ENCODE measurements at places on chromosomes 5 and 9.

- DNase-seq = no peak
These were observed 182.9 kb upstream of the TNC start for GRCh38 chr9:115300874-115301273.

- DNase-seq = no peak
These were observed 135.1 kb downstream of the RPS23 start for GRCh38 chr5:82142928-82143577.

- DNase-seq = no peak
These were observed 321.7 kb downstream of the SH3GL2 start for GRCh38 chr9:17900606-17901005.

DNA sequence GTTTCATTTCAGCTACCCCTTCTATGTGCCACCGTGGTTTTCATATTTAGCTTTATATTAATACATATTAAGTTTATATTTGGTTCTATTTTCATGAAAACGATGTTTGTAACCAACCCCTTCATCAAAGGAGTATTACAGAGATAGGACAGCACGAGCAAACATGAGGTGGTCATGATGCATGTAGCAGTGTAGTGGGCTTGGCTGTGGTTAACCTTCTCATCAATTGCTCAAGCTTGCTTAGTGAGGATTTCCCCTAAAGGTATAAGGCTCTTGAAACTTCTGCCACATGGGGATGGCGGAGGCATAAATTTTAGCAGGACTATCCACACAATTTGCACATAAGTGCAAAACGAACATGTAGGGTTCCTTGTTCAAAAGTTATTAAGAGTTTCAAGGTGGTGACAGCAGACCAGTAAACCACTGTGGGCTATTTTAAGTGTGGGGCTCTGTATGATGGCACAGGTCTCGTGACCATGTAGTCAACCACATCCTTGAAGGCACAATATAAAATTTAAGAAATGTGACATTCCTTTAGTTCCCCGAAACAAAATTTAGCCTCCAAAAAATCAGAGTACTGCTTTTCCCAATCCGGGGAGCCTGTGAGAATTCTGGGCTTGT lies 24.8 kb downstream of the TMEM174 start:
- DNase-seq = no peak

GRCh38 chr9:89670114-89670513 lies 65.3 kb downstream of the GADD45G start:
- DNase-seq = no peak

DNA sequence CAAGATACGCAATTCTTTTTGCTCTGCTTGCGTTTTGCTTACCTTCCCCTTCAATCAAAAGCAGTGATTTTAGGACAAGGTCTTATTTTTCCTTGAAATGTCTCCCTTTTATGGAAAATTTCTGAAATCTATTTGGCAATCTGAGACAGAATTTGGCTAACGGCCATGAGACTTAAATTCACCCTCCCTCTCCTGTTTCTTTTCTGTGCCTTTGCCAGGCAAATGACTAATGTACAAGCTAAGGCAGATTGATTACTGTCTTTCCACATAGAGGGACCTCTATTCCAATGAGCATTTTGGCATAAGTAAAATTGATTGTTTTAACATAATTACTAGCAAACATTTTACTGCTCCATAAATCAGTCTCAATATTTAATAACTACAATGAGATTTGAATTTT lies 31.7 kb downstream of the FAM81B start:
- DNase-seq = no peak

- DNase-seq = no peak
These were observed 145.7 kb upstream of the KLF4 start for GRCh38 chr9:107635101-107635802.

DNA sequence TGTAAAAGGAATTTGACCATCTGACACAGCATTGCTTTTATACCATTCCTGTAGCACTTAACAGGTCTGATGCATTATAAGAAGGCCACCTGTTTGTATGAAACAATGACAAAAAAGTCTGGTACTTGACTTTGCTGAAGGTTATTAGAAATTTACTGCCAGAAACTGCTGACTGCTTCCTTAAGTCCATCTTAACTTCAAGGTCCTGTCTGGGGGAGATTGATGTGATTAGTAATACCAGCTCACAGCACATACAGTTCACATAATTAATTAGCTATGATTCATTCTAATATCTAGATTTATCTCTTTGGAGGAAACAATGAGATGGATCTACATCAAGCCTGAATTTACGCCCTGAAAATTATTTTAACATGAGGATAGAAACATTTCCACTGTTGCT lies 49.6 kb upstream of the TEK start:
- no peak for DNase-seq

DNA sequence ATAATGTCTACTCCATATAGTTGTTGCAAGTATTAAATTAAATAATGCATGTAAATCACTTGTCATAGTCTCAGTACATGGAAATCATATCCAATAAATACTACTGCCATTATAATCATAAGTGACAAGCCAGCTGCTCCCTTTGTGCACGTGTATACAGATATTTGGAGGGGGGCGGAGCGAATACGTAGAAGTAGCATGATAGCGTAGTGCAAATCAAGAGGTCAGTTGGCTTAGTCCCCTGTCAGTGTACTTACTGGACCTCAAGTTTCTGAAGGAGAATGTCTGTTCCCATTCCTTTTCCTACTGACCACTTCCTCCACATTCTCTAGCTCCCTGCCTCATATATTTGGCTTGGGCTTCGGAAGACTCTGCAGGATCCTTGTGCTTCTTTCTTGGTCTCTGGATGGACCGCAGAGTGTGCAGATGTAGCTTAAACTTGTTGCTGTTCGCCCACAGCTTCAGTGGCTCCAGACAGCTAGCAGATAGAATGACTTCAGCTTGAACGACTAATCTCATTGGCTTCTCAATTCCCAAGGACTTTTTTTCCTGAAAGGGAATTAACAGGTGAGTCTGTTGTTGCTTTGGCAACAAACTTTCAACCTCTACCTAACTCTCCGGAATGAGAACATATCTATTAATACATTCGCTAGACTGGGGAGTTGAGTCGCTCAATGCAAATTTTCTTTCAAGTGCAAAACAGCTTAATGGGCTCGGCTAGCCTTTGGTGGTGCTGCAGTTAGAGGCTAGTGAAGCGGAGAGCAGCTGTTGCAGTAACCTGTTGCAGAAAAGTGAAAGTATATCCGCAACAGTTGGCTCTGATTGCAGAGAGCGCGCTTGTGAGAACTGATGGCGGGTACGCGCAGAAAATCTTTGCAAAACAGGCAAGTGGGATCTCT lies at the start of gene PCDHB1:
PCDHB1 (plus strand) TSS at position 753 of the 899 bp plus-strand sequence; CDS start at position 850, 97 bp downstream.
- DNase-seq = peak; percentile 15

GRCh38 chr9:137809040-137809576 lies 68.5 kb upstream of the CACNA1B start:
- DNase-seq = no peak

DNA sequence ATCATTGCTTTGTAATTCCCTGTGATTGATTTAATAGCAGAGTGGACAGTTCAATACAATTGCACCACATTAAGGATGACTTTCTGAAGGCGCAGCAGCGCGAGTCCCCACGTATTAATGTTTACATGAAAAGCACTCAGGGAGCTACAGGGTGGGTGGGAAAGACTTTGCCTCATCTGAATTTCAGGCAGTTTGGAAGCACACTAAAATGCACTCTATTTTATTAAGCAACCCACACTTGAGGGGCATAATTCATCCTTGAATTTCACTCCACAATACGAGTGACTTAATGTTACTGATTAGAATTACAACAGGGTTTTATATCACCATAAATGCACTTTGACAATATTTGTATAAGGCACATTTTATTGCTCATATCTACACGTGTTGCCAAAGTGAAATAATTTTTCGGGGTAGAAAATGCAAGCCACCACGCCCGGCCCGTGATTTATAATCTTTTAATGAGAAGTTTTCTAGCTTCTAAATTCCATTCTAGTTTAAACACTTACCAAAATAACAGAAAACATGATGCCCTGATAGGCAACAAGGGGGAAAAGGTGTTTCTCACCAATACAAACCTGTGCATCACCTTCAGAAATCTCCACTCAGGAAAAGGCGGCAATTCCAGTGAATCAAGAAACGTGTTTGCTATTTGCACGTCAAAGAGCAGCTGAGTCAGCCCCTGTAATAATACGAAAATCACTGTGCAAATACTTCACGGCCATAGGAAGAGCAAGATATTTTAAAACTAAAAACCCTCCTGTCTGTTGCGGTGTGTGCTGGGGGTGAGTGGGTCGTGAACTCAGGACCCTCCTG lies 40.5 kb downstream of the IRX4 start:
- no peak for DNase-seq

DNA sequence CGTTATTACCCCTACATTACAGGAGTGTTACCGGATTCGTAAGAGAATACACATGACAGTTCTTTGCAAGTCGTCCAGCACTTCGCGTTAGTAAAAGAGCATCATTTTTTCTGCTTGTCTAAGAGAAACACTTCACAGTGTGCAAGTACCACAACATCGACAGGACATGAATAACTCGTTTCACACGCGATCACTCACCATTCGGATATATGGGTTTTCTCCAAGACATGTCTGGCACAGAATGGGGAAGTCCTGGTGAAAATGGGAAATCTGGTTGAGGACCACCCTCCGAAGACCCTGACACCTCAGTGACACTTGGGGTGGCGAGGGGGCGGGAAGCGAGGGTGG lies 642 bp downstream of the RBM22 start:
- no peak for DNase-seq

DNA sequence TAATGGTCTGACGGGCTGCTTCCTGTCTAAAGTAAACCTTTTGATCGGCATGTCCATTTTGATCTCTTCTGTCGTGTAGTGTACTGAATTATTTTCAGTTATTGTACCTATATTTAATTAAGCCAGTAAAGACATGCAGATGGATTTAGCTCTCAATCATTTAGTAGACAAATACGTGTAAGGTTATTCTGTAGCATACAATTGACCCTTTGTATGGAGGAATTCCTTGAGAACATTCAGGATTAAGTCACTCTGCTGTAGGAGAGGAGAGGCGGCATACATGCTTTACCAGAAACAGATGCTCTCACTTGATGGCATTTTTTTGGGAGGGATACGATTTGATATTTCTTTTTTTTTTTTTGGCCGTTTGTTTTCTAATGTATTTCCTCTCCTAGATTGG lies 141.0 kb downstream of the PBX3 start:
- DNase-seq = no peak

- no peak for DNase-seq
These were observed 70.8 kb downstream of the FBXO38 start for GRCh38 chr5:148454576-148454975.

DNA sequence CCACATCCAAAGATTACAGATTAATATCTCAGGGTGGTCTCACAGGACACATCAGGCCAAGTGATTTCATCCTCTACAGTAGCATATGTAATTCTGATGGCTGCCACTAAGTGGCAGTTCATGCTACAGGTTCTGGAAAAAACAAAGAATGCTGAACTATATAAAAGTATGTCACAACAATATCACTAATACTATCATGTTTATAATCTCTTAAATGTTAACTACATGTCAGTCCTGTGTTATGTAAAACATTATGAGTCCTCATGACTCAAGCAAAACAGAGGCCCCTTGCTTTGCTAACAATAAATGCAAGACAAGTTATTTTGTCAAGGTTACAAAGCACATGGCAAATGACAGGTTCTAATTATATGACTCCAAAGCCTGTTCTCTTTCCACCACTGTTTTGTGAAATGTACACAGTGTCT lies 233.2 kb downstream of the FBXL17 start:
- no peak for DNase-seq

DNA sequence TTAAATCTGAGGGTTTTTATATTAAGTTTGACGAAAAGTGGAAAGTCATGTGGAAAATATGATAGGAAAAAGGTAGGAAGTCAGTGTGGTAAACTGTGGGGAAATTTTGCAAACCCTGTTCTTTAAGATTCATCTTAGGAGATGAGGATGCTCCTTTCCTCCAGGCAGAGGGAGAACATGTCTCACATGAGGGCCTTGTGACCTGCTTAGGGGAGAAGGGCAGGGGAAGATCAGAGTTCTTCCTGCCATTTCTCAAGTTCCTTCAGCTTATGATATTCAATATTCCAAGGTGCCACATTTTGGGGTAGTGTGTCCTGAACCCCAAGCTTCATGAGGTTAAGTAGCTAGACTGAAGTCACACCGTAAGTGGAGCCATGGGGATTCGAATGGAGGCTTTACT lies 53.7 kb downstream of the MAPKAP1 start:
- no peak for DNase-seq

DNA sequence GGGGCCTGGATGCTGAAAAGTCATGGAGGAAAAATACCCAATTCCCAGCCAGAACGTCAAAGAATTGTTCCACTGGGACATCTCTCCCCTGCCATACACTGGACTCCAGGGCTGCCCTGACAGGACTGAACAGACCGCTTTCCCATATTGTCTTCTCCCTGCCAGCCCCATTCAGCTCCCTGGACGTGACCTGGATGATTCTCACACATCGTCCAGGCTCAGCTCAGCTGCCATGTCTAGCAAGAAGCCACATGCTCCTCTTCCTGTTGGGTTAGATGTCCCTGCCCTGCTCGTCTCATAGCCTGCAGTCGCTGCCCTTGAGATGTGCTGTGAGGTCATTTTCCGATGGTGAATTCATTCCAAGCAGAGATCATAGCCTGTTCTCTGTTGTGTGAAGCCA lies 37.4 kb downstream of the FOXI1 start:
- DNase-seq = no peak

GRCh38 chr5:163410505-163410904 lies 26.9 kb upstream of the CCNG1 start:
- DNase-seq = no peak

DNA sequence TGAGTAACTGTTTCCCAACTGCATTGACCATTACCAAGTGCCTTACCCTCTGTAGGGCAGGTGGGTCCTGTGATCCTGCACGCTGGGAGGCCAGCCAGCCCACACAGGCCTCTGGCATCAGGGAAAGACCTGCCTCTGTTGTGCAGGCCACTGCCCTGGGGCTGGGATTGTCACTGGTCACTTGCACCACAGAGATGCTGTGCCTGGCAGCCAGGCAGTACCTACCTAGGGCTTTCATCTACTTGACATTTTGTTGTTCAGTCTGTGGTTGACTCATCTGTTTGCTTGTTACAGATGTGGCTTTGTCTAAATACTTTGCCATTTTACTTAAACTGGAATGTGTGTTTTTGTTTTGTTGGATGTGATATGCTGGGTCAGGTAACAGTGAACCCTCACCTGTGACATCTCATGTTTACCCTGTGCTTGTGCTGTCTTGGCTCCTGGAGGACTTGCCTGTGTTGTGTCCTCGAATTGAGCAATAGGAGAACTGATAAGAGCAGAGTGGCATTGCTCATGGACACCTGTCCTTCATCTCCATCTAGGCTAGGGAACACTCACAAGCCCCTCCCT lies 32.8 kb downstream of the SECISBP2 start:
- DNase-seq = no peak

DNA sequence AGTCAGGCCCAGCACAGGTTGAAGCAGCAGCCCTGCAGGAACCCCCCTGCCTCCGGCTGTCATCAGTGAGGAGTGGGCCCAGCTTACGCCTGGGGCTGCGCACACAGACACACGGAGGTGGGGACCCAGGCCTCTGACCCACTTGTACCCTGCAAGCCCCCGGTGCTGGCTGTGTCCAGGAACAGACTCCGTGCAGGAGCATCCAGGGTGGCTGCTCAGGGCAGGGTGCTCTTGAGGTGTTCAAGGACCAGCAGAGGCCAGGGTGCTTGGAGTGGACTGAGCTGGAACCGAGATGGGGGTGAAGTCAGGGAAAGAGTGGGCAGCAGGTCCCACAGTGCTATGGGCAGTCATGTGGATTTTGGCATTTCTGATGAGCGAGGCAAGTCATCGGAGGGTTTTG lies 199.5 kb downstream of the CACNA1B start:
- no peak for DNase-seq
